ENCODE measurements at places on chromosomes 6 and 20.

- no peaks in the 10 kb centered on the region for H3K27me3 ChIP-seq
- no peaks in the 10 kb centered on the region for H3K4me1 ChIP-seq
- no peak overlapping the region for H3K27ac ChIP-seq
Observed at GRCh38 chr6:157778719-157779118, 44.3 kb upstream of the SNX9 start.

DNA sequence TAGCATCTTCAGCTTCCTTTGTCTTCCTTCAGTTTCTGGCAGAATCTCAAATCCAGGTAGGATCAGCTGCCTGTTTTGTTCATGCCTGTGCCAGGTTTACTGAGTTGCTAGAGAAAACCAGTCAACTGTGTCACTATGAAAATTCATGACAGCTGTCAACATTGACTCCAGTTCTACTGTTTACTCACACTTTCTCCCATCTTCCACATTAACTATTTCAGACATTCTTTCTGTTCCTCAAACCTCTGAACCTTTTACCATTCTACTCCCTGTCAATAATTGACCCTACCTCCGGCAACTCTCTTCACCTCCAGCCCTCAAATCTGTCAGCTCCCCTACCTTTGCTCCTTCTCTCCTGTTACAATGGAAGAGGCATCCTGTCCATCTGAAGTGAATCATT is 8.5 kb downstream of the ENPP4 start:
- H3K27ac ChIP-seq: no peak overlapping the region
- H3K4me3 ChIP-seq: no peak overlapping the region
- no peaks in the 10 kb centered on the region for H3K4me1 ChIP-seq

GRCh38 chr6:41529970-41530369 is 16.2 kb upstream of the FOXP4 start:
- peaks cover 22% of the 10 kb centered on the region for H3K4me1 ChIP-seq
- H3K4me3 ChIP-seq: no peak overlapping the region
- no peak overlapping the region for H3K27ac ChIP-seq
- H3K36me3 ChIP-seq: no peaks in the 10 kb centered on the region
- no peaks in the 10 kb centered on the region for H3K27me3 ChIP-seq

- no peak overlapping the region for H3K4me3 ChIP-seq
- peaks cover 45% of the 10 kb centered on the region for H3K4me1 ChIP-seq
- H3K36me3 ChIP-seq: no peaks in the 10 kb centered on the region
- no peak for DNase-seq
- peaks cover 39% of the 10 kb centered on the region for H3K27me3 ChIP-seq
Observed at GRCh38 chr20:62984666-62985443, 21.9 kb downstream of the BHLHE23 start.

GRCh38 chr20:19232997-19233794 is 20.8 kb downstream of the SLC24A3 start:
- H3K4me1 ChIP-seq: peaks cover 8% of the 10 kb centered on the region
- no peaks in the 10 kb centered on the region for H3K36me3 ChIP-seq
- no peak for DNase-seq
- H3K4me3 ChIP-seq: no peak overlapping the region

- no peaks in the 10 kb centered on the region for H3K4me1 ChIP-seq
- H3K4me3 ChIP-seq: no peak overlapping the region
- DNase-seq: no peak
- H3K27me3 ChIP-seq: no peaks in the 10 kb centered on the region
Observed at GRCh38 chr20:10714236-10714975, 40.6 kb upstream of the JAG1 start.

DNA sequence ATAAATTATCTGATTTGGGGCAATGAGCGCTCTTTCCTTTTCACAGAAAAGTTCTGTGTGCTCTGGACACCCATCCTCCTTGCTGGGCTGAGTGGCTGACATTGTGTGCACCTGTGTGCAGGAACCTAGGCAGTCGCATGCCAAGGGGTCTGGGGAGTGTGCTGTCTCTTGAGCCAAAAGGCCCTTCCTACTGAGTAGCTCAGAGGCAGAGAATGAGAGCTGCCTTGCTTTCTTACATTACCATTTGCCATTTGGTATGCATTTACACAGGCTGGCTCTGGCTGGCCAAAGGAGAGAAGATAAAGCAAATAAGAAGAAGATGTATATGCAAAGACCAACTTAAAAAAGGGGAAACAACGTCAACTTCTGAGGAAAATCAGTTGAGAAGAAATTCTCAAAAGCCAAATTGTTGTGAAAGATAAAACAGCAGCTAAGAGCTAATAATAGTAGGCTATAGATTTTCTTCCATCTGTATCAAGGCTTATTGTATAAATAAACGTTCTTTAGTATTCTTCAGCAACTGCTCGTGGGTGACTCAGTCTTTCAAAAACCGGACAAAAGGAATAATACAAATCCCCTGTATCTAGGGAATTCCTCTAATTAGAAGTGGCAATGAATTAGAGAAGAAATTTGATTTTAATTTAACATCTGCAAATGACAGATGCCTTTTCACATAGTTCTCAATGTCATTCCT is 121.9 kb downstream of the INSM1 start:
- no peaks in the 10 kb centered on the region for H3K4me1 ChIP-seq
- H3K4me3 ChIP-seq: no peak overlapping the region
- peaks cover 3% of the 10 kb centered on the region for H3K36me3 ChIP-seq
- no peak for DNase-seq
- H3K27ac ChIP-seq: no peak overlapping the region

DNA sequence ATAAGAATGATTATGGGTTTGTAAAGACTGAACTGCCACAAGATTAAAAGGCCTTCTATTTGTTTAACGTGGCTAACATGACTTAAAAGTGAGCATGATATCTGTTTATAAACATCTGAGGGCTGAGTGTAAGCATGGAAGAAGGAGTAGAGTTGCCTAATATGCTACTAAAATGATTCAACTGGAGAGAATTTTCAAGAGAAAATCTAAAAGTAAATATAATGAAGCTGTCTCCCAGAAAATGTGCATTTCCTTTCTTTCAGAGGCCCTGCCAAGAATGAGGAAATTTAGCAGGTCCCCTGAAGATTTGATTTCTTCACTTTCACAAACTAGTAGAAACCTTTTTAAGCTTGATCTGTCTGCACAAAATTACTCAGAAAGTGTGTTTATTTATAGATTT is 4.2 kb upstream of the EYA4 start:
- H3K27me3 ChIP-seq: peaks cover 22% of the 10 kb centered on the region
- H3K36me3 ChIP-seq: no peaks in the 10 kb centered on the region
- H3K27ac ChIP-seq: no peak overlapping the region
- no peak for DNase-seq

GRCh38 chr20:35523298-35523888 is 6.1 kb downstream of the C20orf173 start:
- H3K27ac ChIP-seq: no peak overlapping the region
- H3K4me3 ChIP-seq: no peak overlapping the region
- DNase-seq: no peak
- no peaks in the 10 kb centered on the region for H3K36me3 ChIP-seq
- no peaks in the 10 kb centered on the region for H3K27me3 ChIP-seq

DNA sequence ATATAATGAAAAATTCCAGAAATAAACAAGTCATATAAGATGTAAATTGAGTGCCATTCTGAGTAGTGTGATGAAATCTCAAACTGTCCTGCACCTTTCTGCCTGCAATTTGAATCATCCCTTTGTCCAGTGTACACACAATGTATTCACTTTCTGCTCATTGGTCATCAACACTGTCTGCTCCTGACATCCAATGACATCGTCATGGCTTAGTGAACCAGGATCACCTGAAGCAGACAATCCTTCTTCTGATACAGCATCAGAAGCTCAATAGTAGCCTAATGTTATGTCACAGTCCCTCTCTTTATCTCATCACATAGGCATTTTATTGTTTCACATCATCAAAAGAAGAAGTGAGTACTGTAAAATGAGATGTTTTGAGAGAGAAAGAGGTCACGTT is 366.3 kb downstream of the RFPL4B start:
- no peaks in the 10 kb centered on the region for H3K4me1 ChIP-seq
- no peak for DNase-seq
- no peak overlapping the region for H3K27ac ChIP-seq
- H3K36me3 ChIP-seq: no peaks in the 10 kb centered on the region
- H3K4me3 ChIP-seq: no peak overlapping the region

DNA sequence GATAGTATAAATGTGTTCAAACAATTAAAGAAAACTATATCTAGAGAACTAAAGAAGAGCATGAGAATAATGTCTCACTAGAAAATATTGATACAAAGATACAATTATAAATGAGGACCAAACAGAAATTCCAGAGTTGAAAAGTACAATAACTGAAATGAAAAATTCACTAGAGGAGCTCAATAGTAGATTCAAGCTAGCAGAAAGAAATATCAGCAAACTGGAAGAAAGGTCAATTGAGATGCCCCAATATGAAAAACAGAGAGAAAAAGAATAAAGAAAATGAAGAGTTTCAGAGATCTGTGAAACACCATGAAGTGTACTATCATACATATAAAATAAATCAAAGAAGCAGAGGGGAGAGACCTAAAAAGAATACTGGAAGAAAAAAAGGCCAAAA is 18.0 kb upstream of the BRPF3 start:
- no peaks in the 10 kb centered on the region for H3K27me3 ChIP-seq
- no peak overlapping the region for H3K27ac ChIP-seq
- H3K4me3 ChIP-seq: no peak overlapping the region
- no peaks in the 10 kb centered on the region for H3K36me3 ChIP-seq
- no peak for DNase-seq

GRCh38 chr20:3935956-3936340 is 46.8 kb downstream of the PANK2 start:
- H3K27me3 ChIP-seq: no peaks in the 10 kb centered on the region
- no peak overlapping the region for H3K4me3 ChIP-seq
- peaks cover 13% of the 10 kb centered on the region for H3K36me3 ChIP-seq
- H3K4me1 ChIP-seq: peaks cover 21% of the 10 kb centered on the region

DNA sequence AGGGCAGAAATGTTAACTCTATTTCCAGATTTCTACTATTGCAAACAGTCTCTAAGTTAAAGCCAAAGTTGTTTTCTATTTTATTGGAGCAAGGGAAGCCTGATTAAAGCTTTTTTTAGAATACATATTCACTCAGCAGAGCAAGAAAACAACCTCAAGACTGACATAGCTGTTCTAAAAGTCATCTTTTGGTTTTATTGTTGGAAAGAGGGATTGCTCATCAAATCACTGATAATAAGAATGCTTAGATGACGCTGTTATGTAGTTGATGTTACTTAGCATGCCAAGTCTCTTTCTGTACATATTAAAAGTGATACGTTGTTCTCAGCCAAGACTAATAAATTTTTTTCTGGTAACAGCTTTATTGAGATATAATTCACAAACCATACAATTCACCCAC is 172.6 kb upstream of the LAMA2 start:
- no peaks in the 10 kb centered on the region for H3K36me3 ChIP-seq
- DNase-seq: no peak
- no peaks in the 10 kb centered on the region for H3K27me3 ChIP-seq
- H3K27ac ChIP-seq: no peak overlapping the region

- no peaks in the 10 kb centered on the region for H3K4me1 ChIP-seq
- no peak overlapping the region for H3K4me3 ChIP-seq
- DNase-seq: no peak
- no peaks in the 10 kb centered on the region for H3K36me3 ChIP-seq
- H3K27ac ChIP-seq: no peak overlapping the region
Observed at GRCh38 chr6:37922563-37922962, 103.0 kb downstream of the ZFAND3 start.

DNA sequence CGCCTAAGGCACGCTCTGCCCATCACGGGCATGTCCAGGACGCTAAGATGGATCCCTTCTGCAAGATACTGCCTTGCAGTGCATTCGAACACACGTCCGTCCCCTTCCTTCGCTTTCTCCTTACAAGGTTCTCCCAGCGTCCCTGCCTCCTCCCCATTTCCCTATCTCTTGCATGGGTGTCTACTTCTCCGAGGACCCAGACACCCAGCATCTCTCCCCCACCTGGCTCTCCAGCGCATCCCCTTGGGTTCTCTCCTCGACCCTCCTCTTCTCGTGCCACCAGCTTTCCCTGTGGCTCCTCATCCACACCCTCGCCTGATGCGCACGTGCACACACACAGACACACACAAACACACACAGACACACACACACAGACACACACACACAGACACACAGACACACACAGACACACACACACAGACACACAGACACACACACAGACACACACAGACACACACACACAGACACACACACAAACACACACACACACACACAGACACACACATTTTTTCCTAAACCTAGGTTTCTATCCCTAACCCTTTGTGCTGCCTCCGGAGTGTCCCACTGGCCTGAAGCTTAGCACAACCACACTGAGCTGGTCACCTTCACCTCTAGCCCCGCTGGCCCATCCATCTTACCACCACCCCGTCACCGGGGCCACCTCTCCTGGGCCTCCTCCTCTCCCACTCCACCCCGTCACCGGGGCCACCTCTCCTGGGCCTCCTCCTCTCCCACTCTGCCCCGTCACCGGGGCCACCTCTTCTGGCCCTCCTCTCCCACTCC is 31.9 kb downstream of the ANKRD60 start:
- H3K27ac ChIP-seq: no peak overlapping the region
- H3K27me3 ChIP-seq: no peaks in the 10 kb centered on the region
- no peak for DNase-seq
- no peak overlapping the region for H3K4me3 ChIP-seq
- H3K4me1 ChIP-seq: no peaks in the 10 kb centered on the region

- H3K4me3 ChIP-seq: no peak overlapping the region
- no peak overlapping the region for H3K27ac ChIP-seq
- H3K4me1 ChIP-seq: no peaks in the 10 kb centered on the region
- no peak for DNase-seq
- H3K36me3 ChIP-seq: no peaks in the 10 kb centered on the region
Observed at GRCh38 chr6:152642578-152643375, 5.6 kb upstream of the SYNE1 start.

DNA sequence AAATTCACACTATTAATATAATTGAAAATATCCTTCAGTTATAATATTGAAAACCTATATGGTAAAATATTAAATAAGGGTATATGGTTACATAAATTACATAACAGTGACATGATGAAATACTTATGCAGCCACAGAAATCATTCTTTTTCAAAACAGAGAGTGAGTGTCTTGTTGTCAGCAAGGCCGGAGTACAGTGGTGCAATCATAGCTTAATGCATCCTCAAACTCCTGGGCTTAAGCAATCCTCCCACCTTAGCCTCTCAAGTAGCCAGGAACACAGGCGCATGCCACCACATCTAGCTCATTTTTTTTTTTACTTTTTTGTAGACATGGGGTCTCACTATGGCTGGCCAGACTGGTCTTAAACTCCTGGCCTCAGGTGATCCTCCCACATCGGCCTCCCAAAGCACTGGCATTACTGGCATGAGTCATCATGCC is 40.4 kb downstream of the FAM8A1 start:
- H3K27ac ChIP-seq: no peak overlapping the region
- H3K4me1 ChIP-seq: no peaks in the 10 kb centered on the region
- DNase-seq: no peak
- no peaks in the 10 kb centered on the region for H3K27me3 ChIP-seq
- no peak overlapping the region for H3K4me3 ChIP-seq
- peaks cover 31% of the 10 kb centered on the region for H3K36me3 ChIP-seq

- no peak for DNase-seq
- H3K36me3 ChIP-seq: no peaks in the 10 kb centered on the region
- no peaks in the 10 kb centered on the region for H3K27me3 ChIP-seq
- no peaks in the 10 kb centered on the region for H3K4me1 ChIP-seq
Observed at GRCh38 chr6:134324766-134325165, 6.9 kb upstream of the SGK1 start.
